ENCODE measurements at places on chromosomes 4 and X.
A peak's percentile ranks its signal among the peaks of the same experiment; 100 is the strongest.

DNA sequence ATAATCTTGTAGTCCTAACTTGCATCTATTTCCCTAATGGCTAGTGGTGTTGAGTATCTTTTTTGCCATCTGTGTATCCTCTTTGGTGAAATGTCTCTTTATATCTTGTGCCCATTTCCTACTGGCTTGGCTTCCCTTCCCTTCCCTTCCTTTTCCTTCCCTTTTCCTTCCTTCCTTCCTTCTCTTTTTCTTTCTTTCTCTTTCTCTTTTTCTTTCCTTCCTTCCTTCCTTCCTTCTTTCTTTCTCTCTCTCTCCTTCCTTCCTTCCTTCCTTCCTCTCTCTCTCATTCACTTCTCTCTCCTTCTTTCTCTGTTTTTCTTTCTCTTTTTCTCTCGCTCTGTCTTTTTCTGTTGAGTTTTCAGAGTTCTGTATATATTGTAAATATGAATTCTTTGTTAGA, 61.5 kb upstream of the SLC4A4 start:
- DNase-seq = no peak

DNA sequence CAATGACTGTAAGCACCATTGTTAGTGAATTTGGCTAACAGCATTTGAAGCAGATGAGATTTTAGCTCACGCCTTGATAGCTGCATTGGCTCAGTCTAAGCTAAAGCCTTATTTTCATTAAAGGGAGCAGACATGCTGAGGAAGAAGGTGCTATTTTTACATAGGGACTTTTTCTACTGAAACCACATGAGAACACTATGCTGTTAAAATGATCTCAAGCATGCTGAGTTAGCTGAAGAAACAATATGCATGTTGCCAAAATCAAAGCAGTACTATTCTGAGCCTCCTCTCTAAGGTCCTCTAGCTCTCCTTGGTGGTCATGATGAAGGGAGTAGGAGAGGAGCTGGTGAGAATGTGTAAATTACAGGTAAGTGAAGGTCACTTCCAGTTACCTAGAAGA, 134.4 kb upstream of the JADE1 start:
- no peak for DNase-seq

GRCh38 chr4:62912531-62912930, 1496.7 kb downstream of the TECRL start:
- DNase-seq = no peak

- DNase-seq = no peak
These were observed 144.4 kb downstream of the TMA16 start for GRCh38 chr4:163638909-163639308.

- no peak for DNase-seq
These were observed 23.7 kb upstream of the GLRA2 start for GRCh38 chrX:14505648-14506047.

DNA sequence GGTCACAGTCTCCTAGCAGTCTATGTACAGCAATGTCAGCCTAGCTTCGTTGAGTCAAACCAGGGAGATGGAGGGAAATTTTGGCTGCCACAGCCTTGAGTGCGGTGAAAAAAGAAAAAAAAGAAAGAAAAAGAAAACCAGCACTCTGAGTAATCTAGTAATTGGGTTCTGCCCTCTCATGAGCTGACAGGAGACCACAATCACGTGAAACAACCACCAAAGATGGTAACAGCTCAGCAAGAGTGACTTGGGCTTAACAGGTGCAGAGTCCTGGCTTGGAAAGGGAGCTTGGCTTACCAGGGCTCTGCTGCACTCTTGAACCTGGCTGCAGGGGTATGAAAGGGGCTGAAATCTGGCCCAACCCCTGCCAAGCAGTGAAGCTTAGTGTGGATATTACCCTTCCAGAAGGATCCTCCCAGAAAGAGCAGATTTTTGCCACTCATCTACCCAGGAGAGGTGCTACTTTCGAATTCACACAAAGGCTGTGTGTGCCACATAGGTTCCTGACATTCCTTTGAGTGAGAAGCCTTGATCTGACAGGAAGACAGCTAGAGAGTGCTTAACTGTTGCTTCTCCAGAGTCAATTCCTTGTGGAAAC, 350.3 kb downstream of the PTTG2 start:
- no peak for DNase-seq

DNA sequence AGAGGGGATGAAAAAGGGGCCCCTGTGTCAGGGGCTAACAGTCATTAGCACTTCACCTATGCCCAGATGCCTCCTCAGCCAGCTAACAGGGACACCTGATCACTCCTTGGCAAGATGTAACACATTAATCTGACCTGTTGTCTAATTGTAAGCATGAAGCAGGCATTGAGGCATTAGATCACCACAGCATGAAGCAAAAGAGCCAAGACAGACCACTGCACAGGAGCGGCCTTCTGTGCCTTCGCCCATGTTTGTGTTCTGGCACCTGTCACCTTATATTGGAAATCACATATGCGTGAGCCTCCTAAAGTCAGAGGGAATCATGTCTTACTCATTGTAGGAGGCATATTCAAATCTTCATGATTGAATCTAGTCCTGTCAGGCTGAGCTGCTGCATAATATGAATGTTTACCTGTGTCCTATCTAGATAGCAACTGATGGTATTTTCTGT, 48.4 kb downstream of the PTTG2 start:
- DNase-seq = no peak

DNA sequence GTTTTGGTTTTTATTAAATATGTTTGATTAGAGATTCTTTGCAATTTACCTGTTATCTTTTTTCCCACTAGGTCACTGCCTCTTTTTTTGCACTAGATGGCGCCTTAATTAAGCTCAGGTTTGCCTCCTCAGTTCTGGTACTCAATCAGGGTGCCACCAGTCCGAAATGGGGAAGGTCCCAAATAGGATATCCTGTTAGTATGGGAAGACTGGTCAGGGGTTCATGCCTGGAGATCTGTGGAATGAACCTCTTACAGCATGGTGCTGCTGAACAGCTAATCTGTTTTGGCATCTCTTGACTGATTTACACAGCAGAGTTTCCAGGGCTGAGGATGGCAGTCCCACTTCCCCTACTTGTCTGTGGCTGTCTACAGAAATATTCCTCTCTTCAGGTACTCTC, 24.2 kb upstream of the VSIG1 start:
- peak; percentile 51 for DNase-seq

- peak; percentile 46 for DNase-seq
These were observed 646 bp downstream of the ABCB7 start for GRCh38 chrX:75155447-75155826.

- no peak for DNase-seq
These were observed 32.9 kb downstream of the HOPX start for GRCh38 chr4:56648021-56648823.

DNA sequence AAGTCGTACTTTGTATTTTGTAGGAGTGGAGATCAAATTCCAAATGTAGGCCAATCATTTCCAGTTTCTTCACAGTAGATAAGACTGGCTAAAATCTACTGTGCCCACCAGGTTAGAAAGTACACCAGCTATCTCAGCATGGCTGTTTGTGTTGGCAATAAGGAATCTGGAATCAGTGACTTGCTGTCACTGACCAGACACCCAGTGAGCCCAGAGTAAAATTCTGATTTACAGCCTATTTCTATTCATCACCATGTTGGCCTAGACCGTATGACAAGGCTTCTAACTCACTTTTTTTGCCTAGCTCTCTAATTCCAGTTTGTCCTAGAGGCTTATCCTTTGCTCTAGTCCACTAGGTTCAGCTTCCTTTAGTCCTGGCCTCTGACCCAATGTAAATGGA, 25.4 kb downstream of the SMIM43 start:
- no peak for DNase-seq

DNA sequence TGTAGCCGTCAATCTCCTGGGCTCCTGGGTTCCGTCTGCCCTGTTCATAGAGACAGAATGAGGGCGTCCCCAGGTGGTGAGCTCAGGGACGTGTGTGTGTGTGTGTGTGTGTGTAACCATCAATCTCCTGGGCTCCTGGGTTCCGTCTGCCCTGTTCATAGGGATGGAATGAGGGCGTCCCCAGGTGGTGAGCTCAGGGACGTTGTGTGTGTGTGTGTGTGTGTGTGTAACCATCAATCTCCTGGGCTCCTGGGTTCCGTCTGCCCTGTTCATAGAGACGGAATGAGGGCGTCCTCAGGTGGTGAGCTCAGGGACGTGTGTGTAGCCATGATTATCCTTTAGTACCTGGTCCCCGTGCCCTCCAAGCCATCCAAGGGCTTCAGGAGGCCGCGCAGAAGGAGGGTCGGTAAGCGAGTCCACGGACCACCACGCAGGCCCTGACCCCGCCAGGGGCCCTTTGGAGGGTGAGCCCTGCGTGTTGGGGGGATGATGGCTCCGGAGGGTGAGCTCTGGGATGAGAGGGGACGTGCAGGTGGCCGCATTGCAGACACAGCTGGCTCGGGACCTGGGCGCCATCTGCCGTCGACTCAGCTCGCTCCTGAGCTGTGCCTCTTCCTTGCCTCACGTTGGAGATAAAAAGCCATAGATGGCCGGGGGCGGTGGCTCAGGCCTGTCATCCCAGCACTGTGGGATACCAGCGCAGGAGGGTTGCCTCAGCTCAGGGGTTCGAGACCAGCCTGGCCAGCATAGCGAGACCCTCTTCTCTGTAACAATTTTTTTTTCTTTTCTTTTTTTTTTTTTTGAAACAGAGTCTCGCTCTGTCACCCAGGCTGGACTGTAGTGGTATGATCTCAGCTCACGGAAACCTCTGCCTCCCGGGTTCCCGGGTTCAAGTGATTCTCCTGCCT, 5.4 kb upstream of the GTPBP6 start:
- DNase-seq = peak; percentile 60

- peak; percentile 57 for DNase-seq
These were observed at the start of gene TBL1X for GRCh38 chrX:9464435-9465371. TBL1X (plus strand) TSS chrX:9465058; CDS start chrX:9653587, 188,529 bp downstream.

GRCh38 chr4:184203300-184203699, 14.4 kb downstream of the ENPP6 start:
- no peak for DNase-seq

GRCh38 chr4:186723292-186724057, at the start of gene FAT1:
FAT1 (minus strand) TSS chr4:186723856; CDS start chr4:186709827, 14,029 bp downstream.
- peak; percentile 72 for DNase-seq

GRCh38 chr4:156192033-156192432, 238.4 kb upstream of the CTSO start:
- no peak for DNase-seq

DNA sequence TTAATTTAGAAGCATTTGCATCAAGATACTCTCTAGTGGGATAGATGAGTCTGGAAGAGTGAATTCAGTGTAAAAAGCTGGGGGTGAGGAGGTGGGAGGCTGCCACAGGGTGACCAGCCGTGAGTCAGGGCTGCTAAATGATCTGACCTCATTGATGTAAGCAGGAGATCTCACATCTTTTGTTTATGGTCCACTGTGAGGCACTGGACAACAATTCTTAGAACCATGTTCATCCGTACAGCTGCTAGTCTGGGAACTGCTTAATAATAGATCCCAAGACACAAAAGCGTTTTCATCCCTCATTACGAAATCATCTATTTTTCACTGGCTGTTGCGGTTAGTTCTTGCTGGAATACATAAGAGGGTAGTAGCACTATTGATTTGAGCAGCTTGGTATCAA, 14.1 kb downstream of the KLF3 start:
- DNase-seq = peak; percentile 26

DNA sequence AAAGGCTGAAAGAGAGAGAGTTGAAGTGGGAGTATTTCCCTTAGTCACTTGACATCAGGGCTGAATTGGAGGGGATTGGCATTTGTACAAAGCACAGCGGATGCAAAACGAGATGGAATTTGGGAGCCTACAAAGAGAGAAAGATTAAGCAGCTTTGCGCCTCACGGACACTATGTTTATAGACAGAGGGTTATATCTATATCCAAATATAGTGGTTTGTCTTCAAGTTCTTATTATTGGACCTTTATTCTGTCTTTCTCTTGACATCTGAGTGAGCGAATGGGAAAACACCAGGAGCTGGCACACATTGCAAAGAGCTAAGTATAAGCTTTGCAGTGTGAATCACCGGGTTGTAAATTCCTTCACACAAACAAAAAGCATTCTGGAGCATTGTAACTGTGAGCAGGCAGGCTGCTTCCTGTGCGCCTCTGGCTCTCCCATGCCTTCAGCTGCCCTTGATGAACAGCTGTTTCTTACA, 500.2 kb downstream of the STIM2 start:
- DNase-seq = peak; percentile 16

GRCh38 chr4:168063031-168063430, 29.3 kb upstream of the ANXA10 start:
- no peak for DNase-seq

DNA sequence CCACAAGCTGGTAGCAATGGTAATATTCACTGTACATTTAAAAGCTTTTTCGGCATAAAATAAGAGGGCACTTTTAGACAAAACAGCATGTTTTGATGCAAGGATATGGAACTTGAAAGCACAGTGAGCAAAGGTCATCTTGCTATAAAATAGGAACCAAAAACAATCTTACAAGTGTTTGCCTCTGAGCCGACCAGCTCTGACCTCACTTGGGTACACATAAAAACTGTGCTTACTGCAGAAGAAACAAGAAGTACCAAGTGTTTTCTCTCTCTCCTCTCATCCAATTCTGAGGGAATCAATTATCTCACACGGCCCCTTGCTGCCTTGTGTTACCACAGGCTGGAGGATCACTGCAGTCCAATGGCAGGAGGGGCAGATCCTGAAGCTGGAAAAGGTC, 4.8 kb upstream of the IQSEC2 start:
- no peak for DNase-seq

DNA sequence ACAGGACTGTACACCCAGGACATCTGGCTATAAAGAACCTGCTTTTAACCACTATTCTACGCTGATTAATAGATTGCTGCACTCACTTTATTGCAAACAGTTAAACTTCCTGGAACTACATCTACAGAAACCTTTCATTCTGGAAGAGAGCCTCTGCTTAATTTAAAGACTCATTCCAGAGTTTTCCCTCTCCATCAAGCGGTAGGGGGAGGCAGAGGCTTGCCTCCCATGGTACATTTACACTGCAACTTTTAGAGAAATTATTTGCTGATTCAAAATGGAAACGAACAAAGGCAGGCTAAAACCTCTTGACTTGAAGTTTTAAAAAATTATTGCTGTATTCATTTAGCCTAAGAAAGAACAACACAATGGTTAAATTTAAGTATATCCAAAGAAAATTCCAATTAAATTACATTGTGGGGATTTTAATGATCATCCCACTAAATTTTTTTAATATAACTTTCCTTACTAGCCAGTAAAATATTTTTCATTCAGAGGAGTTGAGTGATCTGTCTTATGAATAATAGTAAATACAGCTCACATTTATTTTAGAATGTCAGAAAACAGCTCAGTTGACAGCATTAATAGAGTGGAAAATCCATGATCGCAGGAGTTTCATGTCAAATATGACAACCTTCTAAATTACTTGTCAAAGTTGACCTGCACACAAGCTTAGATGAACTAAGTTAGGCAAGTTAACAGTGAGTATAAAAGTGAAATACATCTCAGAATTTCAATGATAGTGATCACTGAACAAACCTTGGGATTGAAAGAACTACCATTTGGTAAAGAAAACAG, 46.3 kb upstream of the PCDH10 start:
- DNase-seq = no peak

GRCh38 chrX:48791063-48791820, 4.9 kb downstream of the GATA1 start:
- no peak for DNase-seq
